Hippocampal formation (tissue), 2 donors: ENCODE measurements at places on chromosomes 6 and 20.

DNA sequence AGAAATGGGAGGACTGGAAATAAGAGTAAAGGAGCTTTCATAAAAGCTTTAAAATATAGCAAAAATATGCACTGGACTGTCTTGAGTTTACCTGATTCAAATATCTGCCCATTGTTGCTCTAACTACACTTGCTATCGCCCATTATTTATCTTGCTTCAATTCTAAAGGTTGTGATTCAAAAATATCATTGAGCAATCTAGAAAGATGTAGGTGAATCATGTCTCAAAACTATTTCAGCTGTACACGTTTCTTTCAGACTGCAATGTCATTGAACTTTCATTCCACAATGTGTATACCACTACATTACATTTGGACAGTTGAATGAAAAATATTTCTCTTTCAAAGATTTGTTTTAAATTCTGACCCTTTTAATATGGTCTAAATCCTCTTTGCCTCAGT, 545.6 kb downstream of the BMP2 start:
- DNase-seq, result no peak

- DNase-seq, result no peak
These were observed 144.5 kb downstream of the VEGFA start for GRCh38 chr6:43914272-43915147.

- DNase-seq, result no peak
These were observed 145.3 kb downstream of the GMPR start for GRCh38 chr6:16383607-16384206.

- no peak for DNase-seq
These were observed 207.1 kb downstream of the NFATC2 start for GRCh38 chr20:51335329-51335841.

- no peak for DNase-seq
These were observed 1.5 kb upstream of the ARID1B start for GRCh38 chr6:156775717-156776116.

DNA sequence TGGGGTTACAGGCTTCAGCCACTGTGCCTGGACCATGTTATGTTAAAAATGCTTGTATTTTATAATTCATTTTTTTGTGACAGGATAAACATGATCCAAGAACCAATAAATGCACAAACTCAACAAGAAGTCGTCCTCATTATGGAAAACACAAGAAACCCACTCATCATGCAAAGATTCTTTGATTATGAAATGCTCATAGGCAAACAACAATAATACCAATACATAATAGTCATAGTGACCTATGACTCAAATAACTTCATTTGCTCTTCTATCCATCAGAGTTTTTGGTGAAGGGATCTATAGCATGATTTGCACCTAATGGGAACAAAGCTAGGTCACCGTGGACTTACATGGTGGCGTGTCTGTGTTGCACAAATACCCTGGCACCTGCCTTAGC, 217.1 kb upstream of the THEMIS start:
- no peak for DNase-seq

- no peak for DNase-seq
These were observed 253.5 kb downstream of the GJA1 start for GRCh38 chr6:121688974-121689373.

DNA sequence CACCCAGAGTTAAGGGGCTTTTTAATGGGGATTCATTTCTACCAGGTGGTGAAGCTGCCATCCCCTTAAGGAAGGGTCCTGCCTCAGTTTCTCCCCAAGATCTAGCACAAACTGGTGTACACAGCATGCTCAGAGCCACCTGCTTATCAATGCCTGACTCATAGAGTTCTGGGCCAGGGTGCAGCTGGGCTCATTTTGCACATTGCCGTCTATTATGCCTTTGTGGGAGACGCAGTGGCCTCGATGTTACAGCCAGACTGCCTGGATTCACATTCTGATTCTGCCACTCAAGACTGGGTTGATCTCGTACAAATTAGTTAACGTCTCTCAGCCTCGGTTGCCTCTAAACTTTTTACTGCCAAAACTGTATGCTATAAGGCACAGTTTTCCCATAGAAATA, 365.7 kb downstream of the ZFAND3 start:
- peak; percentile 14 for DNase-seq

- DNase-seq, result no peak
These were observed 7.7 kb upstream of the PM20D2 start for GRCh38 chr6:89138173-89138572.

GRCh38 chr6:125041740-125042459, 79.7 kb downstream of the RNF217 start:
- no peak for DNase-seq

DNA sequence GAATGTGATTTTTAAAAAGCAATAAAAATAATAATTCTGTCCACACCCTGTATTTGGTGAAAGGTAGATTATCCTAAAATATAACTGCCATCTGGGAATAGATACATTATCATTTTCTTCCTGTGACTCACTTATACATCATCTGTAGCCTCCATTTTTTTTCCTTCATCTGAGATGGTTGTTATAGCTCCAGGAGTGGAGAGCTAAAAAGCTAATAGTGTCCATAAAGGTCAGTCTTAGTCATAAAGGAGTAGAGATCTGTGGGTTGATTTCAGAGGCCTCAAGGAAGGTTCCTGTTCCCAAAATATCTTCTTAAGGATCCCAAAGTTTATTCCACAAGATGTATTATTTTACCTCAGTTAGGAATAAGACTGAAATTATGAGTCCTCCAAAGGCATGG, 41.1 kb downstream of the FBXO5 start:
- no peak for DNase-seq

DNA sequence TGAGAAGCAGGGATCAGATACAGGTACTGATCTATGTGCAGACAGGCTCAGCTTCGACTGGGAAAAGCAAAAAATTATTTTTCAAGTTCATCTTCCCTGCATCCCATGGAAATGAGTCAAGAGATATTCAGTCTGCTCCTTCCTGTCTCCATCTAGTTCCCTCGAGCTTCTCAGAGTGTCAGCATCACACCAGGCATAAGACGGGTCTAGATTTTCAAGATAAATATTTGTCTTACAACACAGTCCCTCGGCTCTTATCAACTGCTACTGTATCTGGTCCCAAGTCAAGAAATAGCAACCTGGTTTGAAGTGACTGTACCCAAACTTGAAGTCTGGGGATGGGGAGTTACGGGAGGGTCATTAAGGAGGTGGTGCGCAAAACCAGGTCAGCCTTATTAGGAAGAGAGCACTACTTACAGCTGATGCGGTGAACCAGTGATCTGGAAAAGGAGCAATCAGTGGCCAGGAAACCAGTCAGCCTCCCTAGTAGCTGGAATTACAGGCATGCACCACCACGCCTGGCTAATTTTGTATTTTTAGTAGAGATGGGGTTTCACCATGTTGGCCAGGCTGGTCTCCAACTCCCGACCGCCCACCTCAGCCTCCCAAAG, 29.7 kb downstream of the ZMYND8 start:
- DNase-seq, result no peak

DNA sequence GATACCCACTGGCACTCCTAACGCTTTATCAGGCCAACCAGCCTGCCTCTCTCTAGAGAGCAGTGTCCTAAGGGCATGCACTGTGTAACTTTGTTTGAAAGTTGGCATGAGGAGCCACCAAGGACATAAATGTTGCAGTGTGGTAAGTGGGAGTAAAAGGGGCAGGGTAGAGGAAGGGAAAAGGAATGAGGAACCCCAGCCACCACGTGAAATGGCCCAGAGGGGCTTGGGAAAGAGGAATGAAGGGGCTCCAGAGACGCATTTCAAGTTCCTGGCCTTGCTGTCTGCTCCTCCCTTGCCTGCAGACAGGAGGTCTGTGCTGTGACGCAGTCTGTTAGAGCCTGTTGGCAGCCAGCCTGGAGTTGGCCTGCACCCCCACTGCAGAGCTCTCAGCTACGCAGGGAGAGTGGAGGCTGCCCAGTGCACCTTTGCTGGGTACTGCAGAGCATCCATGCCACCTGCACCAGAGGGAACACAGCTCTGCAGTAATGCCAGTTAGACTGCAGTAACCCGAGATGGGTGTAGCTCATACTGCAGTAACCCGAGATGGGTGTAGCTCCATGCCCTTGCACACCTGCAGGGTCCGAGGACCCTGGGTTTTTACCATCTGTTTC, 86.8 kb upstream of the SNAP25 start:
- peak; percentile 53 for DNase-seq

DNA sequence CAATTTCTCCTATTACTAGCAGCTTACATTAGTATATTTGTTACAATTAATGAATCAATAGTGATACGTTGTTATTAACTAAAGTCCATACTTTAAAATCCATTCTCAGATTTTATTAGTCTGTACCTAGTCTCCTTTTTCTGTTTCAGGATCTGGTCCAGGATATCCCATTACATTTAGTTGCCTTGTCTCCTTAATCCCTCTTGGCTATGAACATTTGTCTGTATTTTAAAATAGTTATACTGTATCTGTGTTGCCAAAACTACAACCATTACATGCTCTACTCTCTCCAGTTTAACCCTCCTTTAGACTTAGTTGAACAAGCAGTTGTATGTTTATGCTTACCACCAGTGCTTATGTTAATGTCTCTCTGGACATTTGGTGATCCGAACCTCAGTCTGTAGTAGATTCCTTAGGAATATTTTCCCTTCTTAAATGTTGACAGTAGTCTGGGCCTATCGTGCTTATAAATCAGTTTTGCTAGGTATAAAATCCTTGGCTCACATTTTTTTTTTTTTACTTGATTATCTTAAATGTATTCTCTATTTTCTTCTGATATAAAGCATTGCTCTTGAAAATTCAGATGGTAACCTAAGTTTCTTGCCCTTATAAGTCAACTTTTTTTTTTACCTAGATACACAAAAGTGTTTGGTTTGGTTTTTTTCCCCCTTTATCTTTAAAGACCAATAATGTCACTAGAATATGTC, 12.2 kb downstream of the ALDH5A1 start:
- DNase-seq, result no peak

- no peak for DNase-seq
These were observed 143.4 kb upstream of the EEF1E1 start for GRCh38 chr6:8245726-8246125.
